Iris pigment epithelial cell (primary cell): ENCODE measurements at places on chromosomes 1 and 21.

GRCh38 chr1:224123136-224123535 lies 9.2 kb downstream of the FBXO28 start:
- DNase-seq = no peak

GRCh38 chr1:27868556-27868931 lies 3.8 kb upstream of the THEMIS2 start:
- DNase-seq = no peak

GRCh38 chr1:187509091-187509490 lies 680.3 kb downstream of the PLA2G4A start:
- peak; percentile 34 for DNase-seq

GRCh38 chr1:206971029-206971655 lies 882 bp upstream of the FCAMR start:
- no peak for DNase-seq

- DNase-seq = peak; percentile 29
Observed at GRCh38 chr1:10267319-10267718, 56.9 kb downstream of the KIF1B start.
